Cardiac muscle cell (in vitro differentiated cells and primary cell): ENCODE measurements at places on chromosomes 5 and 9.
A peak's percentile ranks its signal among the peaks of the same experiment; 100 is the strongest.

DNA sequence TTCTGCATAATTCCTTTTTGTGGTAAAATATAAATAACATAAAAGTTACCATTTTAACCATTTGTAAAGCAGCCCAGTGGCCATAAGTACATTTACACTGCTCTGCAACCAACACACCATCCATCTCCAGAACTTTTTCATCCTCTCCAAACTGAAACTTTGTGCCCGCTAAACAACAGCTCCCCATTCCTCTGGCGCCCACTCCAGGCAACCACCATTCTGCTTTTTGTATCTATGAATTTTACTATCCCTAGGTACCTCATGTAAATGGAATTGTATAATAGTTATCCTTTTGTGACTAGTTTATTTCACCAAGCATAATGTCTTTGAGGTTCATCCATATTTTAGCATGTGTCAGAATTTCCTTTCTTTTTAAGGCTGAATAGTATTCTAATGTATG is 141.1 kb downstream of the DMXL1 start:
- H3K27ac ChIP-seq: no peak overlapping the region
- no peak overlapping the region for H3K4me3 ChIP-seq
- H3K36me3 ChIP-seq: no peaks in the 10 kb centered on the region
- peaks cover 17% of the 10 kb centered on the region for H3K4me1 ChIP-seq

DNA sequence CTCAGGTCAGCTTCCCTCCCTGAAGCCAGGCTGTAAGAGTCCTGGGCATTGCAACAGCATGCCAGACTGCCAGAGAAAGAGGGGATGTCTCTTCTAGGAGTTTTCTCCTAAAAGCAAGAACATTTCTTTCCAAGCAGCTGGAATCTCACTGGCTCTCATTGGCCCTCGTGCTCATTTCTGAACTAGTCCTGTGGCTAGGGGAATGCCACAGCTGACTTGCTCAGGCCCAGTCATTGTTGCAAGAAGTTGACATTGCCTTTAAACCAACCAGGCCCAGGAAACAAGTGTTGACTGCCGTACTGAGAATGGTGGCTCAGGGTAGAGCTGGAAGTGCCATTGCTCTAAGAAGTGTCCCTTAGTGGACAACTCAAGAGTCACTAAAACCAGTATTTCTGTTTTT is 15.0 kb upstream of the CEP120 start:
- H3K36me3 ChIP-seq: no peaks in the 10 kb centered on the region
- no peaks in the 10 kb centered on the region for H3K27me3 ChIP-seq
- H3K27ac ChIP-seq: no peak overlapping the region
- no peaks in the 10 kb centered on the region for H3K4me1 ChIP-seq

DNA sequence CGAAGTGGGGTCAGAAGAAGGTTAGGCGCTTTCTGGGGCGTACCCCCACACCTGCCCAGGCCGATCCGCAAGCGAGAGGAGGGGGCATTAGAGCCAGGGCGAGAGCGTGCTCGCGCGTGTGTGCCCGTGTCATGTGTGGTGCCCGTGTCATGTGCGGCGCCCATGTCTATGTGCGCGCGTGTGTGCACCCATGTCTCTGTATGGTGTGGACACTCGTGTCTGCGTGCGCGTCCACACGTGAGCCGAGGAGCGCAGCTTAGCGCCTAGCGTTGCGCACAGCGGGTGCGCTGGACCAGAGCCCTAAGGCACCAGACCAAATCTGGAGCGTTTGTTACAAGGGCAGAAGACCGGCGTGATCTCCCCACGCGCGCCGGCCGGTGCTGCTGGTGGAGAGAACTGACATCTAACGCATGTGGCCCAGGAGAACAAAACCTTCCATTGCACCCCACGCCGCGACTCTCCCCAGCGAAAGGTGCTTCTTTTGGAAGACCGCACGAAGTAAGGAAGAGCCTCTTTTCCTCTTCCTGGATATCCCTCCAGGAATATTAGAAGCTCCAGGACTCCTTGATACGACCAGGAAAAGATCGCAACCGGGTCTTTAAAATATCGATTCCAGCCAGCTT is 644 bp downstream of the NIM1K start:
- H3K4me1 ChIP-seq: peaks cover 21% of the 10 kb centered on the region
- peaks cover 16% of the 10 kb centered on the region for H3K27me3 ChIP-seq
- no peak overlapping the region for H3K27ac ChIP-seq
- H3K36me3 ChIP-seq: no peaks in the 10 kb centered on the region
- H3K4me3 ChIP-seq: peak overlapping the region; percentile 53

DNA sequence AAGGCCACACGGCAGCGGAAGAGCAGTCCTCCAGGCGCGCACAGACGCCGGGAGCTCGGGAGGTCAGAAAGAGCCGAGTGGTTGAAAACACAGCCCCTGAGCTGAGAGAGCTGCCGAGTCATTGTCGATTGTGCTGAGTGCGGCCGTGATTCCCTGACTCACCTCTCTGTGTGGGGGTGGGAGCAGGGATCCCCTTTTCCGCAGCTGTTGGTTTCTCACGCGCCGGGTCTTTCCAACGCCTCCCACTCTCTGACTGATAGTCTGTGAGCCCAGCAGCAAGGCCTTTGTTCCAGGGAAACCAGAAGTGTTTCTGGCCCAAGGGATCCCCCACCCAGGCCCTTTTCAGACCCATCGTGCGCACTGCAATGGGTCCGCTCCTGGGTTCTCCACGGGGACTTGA is 97.3 kb downstream of the MRPL36 start:
- no peak for DNase-seq
- no peaks in the 10 kb centered on the region for H3K27me3 ChIP-seq
- no peaks in the 10 kb centered on the region for H3K36me3 ChIP-seq

- H3K27ac ChIP-seq: no peak overlapping the region
- H3K36me3 ChIP-seq: no peaks in the 10 kb centered on the region
- H3K27me3 ChIP-seq: no peaks in the 10 kb centered on the region
- peaks cover 36% of the 10 kb centered on the region for H3K4me1 ChIP-seq
- H3K4me3 ChIP-seq: no peak overlapping the region
- no peak for DNase-seq
Observed at GRCh38 chr5:169248996-169249395, 51.9 kb downstream of the SLIT3 start.

DNA sequence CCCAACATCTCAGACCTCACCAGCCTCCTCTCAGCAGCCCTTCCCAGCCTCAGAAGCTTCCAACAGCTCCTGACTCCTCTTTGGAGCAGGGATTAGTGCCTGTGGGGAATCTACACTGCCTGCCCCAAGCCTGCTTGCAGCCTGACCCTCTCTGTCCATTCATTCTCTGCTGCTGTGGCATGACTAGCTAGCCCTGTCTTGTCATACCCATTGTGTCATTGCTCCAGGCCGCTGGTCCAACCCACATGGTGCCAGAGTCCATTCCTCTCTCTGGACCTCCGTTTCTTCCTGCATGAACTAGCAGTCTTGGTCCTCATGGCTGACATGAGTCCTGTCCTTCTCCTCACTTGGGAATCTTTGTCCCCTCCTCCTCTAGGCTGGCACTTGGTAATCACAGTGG is 12.8 kb upstream of the RXRA start:
- H3K4me3 ChIP-seq: no peak overlapping the region
- H3K27ac ChIP-seq: no peak overlapping the region
- peaks cover 32% of the 10 kb centered on the region for H3K4me1 ChIP-seq
- DNase-seq: no peak
- H3K36me3 ChIP-seq: no peaks in the 10 kb centered on the region
